ENCODE measurements at places on chromosomes 1 and 21.

DNA sequence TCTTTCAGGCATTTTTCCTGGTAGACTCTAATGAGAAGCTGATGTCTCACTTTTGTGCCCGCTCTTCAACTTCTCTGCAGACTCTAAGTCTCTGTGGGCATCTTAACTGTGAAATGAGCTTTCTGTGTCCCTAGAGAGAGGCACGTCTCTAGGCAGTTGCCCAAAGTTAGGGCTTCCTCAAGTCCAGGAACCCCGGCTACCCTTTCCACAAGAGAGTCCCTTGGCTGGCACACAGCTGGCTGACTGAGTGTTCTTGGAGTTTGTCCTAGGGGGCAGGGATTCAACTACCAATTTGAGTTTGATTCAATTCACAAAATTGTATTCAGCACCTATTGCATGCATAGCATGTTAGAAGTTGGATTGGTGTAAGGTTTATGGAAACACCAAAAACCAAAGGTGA is 1.4 kb downstream of the GPR61 start:
- DNase-seq, result no peak

GRCh38 chr1:16221499-16221898 is 9.0 kb upstream of the ARHGEF19 start:
- no peak for DNase-seq

GRCh38 chr1:111990026-111990877 is 784 bp upstream of the KCND3 start:
- no peak for DNase-seq

DNA sequence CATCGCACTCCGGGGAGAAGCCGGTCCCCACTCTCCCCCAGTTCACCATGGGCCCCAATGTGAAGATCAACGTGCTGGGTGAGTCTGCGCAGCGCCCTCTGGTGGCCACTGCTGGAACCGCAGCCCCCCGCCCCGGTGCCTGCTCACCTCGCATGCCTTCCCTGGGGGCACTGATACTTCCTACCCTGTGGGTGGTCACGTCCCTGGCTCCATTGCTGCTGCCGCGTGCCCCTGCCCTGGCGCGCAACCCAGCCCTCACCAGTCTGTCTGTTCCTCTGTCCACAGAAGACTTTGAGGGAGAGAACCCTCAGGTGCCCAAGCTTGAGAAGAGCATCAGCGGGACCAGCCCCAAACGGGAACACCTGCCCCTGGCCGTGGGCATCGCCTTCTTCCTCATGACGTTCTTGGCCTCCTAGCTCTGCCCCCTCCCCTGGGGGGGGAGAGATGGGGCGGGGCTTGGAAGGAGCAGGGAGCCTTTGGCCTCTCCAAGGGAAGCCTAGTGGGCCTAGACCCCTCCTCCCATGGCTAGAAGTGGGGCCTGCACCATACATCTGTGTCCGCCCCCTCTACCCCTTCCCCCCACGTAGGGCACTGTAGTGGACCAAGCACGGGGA is 7.6 kb downstream of the EFNA3 start:
- DNase-seq, result no peak

- DNase-seq, result no peak
Measured at GRCh38 chr1:39822146-39822545, 33.5 kb upstream of the BMP8B start.

DNA sequence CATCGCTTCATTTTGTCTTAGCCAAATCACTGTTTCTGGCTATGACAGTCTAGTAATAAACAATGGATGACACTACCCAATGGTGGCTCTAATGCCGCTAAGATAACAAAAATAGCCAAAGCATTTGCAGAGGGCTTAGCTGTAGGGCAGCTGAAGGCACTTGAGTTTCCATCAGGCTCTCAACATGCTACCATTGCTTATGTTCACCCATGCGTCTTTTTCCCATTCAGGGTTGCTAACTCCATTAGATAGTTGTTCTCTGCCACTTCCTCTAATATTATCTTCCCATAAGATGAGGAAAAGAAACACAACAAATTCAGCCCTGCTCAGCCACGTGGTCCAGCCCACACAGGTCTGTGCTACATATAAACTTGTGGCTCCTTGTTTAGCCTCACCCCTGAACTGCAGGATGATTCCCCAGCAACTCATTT is 159.6 kb downstream of the TOMM20 start:
- DNase-seq, result no peak

GRCh38 chr21:34107606-34108005 is 34.2 kb downstream of the MRPS6 start:
- no peak for DNase-seq

GRCh38 chr1:37878071-37878470 is 18.7 kb upstream of the MTF1 start:
- no peak for DNase-seq
